Brain pericyte (primary cell): ENCODE measurements at places on chromosomes 1 and 21.

GRCh38 chr1:109782514-109782913 lies 18.8 kb upstream of the EPS8L3 start:
- DNase-seq = no peak

- DNase-seq = no peak
Measured at GRCh38 chr1:181809991-181810545, 251.4 kb downstream of the ZNF648 start.

- DNase-seq = no peak
Measured at GRCh38 chr1:186896211-186896610, 67.5 kb downstream of the PLA2G4A start.

- DNase-seq = no peak
Measured at GRCh38 chr1:22815421-22816066, 104.9 kb downstream of the EPHB2 start.

DNA sequence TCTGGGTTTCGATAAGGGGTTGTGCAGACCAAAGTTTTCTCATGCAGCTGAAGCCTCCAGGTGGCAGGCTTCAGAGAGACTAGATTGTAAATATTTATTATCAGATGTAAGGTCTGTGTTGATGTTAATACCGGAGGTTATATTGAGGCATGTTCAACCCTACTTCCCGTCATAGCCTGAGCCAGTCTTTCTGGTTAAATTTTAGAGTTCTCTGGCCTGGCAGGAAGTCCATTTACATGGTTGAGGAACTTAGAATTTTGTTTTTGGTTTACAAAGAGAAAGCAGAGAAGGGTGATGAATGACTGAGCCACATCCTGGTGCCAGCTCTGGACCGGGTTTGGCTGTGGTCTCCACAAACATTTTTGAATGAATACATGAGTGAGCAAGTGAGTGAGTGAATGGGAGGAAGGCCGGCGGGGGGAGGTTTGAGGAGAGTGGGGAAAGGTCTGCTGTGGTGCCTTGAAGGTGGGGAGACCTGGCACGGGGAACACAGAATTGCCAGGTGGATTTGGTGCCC lies 218.5 kb downstream of the DISC1 start:
- no peak for DNase-seq

DNA sequence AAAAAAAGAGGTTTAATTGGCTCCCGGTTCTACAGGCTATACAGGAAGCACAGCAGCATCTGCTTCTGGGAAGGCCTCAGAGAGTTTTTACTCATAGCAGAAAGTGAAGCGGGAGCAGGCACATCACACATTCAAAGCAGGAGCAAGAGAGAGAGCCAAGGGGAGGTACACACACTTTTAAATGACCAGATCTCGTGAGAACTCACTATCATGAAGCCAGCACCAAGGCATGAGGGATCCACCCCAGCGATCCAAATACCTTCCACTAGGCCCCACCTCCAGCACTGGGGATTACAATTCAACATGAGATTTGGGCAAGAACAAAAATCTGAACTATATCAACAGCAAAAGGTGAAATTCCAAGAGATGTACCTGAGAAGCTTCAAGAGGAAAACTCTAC lies 20.8 kb upstream of the FAM76A start:
- DNase-seq = no peak

DNA sequence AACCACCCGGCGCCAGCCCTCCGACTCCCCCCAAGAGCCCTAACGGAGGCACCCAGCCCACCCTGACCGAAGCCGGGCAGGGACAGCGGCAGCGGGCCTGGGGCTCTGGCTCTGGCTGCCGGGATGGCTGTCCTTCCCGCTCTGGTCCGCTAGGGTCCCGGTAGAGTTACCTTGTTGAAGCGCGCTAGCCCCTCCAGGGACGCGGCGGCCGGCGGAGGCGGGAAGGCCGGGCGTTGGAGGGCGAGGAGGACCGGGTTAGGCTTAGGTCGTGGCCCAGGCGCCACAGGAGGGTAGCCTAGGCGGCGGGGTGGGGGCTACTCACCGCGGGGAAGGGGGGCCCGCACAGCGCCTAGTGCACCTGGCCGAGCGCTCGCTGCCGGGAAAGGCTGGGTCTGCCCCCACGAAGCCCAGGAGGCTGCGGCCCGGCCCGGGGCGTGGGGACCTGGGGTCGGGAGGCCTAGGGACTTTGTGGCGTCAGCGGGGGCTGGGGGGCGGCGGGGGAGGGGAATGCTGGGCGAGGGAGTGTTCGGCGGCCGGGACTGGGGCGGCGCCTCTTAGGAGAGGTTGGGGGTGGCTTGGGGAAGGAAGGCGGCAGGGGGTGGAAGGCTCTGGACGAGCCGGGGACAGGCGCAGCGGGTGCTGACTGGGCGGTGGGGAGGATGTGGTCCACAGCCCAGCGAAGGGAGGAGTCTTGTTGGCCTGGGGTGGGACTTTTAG lies at the start of gene TRIM17:
Gene TRIM17 (minus strand): TSS at position 645 of the 717 bp plus-strand sequence. CDS start 1,789 bp downstream, outside the sequence.
- DNase-seq = no peak

GRCh38 chr1:1079408-1080121 lies 5.5 kb upstream of the RNF223 start:
- peak; percentile 27 for DNase-seq

DNA sequence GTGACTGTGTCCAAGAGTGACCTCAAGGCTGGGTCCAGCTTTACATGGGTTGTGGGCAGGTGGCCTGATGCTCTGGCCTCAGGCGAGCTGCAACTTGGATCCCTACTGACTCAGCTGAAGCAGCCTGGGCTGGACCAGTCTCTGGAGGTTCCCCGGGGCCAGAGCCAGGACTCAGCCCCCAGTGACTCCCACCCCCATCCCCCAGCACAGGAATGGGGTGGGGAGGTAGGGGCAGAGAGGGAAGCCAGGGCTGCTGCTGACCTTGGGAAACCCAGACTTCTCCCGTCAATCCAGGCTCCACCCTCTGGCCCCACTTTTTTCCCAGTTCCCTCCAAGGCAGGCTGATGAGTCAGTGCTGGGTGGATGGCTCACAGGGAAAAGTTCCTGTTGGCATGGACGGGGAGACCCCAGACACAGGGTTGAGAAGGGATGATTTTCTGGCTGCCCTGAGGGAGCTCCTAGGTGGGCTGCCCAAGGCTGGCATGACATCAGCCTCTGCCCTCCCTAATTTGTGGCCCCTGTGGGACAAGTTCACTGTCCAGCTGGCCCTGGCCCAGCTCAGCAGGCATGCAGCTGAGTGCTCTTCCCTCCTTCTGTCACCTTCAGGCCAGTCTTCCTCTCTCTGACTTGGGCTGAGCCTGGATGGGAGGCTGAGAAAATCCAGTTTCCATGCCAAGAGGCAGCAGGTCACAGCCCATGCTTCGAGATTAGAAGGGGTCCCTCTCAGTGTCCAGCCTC lies 2.2 kb downstream of the ZC3H12A start:
- no peak for DNase-seq

- no peak for DNase-seq
Measured at GRCh38 chr1:209598227-209598626, 14.7 kb downstream of the CAMK1G start.

DNA sequence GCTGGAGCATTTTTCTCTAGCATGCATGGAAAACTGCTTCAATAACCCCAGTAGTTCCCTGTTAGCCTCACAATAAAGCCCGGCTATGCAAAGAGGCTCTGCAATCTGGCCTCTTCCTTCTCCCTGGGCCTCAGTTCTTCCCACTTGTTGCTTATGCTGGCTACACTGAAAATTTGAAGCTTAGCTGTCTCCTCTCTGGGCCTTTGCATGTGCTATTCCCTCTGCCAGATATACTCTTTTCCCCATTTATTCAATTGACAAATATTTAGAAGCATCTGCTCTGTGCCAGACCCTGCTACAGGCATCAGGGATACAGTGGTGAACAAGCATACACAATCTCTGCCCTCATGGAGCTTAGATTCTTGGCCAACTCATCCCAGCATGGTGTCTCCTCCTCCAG lies 15.3 kb downstream of the CRYBG2 start:
- no peak for DNase-seq

DNA sequence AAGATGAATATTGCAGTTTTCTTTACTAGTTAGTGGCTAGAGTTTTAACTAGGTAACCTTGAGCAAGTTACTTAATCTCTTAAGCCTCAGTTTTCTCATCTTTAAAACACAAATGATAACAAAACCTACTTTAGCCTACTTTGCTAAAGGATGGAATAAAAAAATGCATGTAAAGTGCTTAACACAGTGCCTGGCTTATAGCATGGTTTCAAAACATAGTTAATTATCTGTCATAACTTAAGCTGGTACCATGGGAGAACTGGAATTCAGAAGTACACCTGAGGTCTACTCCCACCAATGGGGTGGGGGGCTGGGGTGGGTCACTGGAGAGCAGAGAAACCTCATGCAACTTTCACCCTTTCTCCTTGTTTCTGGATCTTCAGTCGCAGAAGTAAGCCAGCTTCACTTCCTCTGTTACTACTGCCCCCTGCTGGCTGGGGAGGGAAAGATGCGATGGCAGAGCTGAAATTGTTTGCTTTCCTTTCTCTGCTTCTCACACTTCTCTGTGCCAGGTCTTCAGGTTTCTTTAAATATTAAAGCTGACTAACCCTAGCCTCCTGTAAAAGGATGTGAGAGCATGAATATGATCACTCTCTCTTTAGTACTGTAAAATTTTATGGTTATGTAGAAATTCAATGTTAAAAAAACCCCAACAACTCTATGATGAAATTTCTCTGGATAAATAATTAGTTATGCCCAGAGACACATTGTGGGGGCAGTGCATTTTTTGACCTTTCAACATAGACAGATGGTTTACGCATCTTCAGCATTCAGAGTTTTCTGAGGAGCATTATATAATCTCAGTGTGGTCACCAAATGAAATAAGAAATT lies 324.2 kb downstream of the HLX start:
- DNase-seq = peak; percentile 5

DNA sequence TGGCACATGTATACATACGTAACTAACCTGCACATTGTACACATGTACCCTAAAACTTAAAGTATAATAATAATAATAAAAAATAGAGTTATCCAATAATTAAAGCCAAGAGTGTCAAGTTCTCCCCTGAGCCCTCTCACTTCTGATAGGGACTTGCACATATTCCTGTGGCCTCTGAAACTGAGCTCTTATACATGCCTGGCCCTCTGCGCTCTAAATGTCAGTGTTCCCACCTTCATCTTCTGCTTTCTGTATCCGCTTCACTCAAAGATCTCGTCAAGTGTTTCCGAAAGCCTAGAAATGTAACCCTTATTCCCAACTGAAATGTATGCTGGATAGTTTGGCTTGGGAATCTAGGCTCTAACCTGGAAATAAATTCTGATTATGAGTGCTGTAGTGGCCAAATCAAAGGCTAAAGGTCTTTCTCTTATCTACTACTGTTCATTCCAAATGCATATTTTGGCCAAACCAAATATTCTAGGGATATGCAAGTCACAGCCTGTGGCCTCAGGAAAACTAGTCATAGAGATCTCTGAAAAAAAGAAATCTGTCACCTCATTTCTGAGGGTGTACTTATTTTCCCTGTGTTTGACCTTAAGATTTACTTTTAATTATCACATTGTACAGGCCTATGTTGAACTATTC lies 99.5 kb upstream of the LYPLAL1 start:
- no peak for DNase-seq

DNA sequence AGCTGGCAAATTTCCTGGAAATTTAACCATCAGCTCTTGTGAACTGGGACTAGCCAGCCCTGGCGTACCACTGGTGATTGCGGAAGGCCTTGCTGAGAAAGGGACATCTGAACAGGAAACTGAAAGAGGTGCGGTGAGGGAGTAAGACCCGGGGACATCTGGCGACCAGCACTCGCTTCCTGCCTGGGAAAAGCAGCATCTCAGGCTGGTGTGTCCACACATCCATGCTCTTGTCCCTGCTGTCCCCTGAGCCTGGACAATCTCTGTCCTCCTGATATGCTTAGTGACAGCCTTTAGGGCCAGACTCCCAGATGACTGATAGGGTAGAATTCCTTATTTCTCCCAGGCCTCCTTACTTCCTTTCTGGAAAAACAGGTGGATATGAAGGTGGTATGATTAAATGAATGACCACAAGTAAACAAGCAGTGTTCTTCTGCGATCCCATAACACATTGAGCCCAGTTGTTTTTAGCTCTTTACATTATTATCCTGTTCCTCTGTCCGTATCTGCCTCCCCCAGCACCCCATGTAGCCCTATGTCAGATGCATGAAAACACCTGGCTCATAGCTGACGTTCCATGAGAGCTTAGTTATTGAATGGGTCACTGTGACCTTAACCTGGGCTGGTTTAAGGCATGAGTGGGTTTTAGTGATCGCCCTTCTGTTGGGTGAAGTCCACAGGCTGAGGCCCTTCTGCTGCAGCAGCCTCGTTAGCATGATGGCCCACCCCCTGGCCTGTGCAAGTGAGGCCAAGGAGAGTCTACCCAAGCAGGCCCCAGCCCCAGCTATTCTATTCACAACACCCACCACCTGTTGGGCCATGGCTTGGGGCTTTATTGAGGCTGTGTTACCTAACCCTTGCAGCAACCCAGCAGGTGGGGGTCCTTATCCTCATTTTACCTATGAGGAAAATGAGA lies 76.1 kb upstream of the GADD45A start:
- no peak for DNase-seq

GRCh38 chr1:98371764-98372163 lies 289.8 kb upstream of the SNX7 start:
- no peak for DNase-seq

DNA sequence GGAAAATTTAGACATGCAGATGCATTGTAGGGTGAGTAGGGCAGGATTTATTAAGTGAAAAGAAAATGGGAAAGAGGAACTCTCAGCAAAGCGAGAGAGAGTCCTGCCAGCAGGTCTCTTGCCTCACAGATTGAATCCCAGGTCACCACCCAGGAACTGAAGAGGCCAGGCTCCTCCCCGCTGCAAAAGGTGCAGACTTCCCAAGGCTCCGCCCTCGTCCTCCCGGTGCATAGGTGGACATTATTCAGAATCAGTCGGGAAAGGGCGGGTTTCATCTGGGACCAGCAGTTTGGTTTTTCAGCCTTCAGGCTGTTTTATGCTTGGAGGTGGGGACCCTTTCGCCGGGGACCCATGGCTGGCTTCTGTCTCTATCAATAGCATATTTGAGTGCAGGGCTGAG lies 41.6 kb upstream of the APP start:
- DNase-seq = no peak

GRCh38 chr1:153777648-153778047 lies 2.4 kb downstream of the SLC27A3 start:
- no peak for DNase-seq

GRCh38 chr1:221911714-221912113 lies 169.8 kb upstream of the DUSP10 start:
- no peak for DNase-seq

DNA sequence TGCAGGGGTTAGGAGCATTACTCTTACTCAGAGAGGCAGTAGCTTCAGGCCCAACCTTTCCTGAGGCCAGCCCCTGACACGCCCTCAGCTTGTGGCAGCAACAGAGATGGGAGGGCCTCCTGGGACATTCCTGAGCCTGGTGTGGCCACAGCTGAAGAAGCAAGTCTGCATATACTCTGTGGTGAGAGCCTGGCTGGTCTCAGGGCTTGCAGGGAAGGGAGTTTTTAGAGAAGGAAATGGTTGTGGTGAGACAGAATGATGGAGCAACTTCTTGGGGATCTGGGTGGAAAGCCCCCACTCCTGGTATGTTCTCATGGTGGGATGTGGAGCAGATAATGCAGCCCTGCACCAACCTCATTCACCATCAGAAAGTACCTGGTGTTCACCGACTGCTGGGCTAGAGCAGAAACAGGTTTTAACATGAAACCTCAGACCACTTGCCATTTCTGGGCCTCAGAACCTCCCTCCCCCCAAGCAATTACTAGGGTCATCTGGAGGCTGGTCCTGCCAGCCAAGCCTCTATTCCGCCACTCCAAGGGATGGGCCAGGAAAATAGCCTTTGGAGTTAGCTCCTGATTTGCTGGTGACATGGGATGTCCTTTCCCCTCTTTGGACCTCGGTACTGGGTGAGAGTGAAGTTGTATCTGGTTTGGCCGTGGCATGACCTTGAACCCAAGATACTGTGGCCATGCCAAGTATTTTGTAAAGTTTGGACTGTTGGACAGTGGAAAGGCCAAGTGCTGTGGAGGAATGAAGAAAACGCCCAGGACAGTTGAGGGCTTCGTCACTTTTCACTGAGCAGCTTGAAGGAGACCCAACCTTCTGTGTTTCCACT lies 28.1 kb upstream of the RNF19B start:
- peak; percentile 81 for DNase-seq
